ENCODE measurements at places on chromosomes 2 and 18.
A peak's percentile ranks its signal among the peaks of the same experiment; 100 is the strongest.

GRCh38 chr2:241563981-241564595 lies 5.5 kb downstream of the BOK start:
- DNase-seq, result no peak

- DNase-seq, result no peak
These were observed 10.7 kb upstream of the CHMP1B start for GRCh38 chr18:11840493-11840892.

GRCh38 chr2:42764901-42765300 lies 966 bp upstream of the OXER1 start:
- no peak for DNase-seq

GRCh38 chr2:47037678-47038077 lies 117.4 kb downstream of the STPG4 start:
- no peak for DNase-seq

DNA sequence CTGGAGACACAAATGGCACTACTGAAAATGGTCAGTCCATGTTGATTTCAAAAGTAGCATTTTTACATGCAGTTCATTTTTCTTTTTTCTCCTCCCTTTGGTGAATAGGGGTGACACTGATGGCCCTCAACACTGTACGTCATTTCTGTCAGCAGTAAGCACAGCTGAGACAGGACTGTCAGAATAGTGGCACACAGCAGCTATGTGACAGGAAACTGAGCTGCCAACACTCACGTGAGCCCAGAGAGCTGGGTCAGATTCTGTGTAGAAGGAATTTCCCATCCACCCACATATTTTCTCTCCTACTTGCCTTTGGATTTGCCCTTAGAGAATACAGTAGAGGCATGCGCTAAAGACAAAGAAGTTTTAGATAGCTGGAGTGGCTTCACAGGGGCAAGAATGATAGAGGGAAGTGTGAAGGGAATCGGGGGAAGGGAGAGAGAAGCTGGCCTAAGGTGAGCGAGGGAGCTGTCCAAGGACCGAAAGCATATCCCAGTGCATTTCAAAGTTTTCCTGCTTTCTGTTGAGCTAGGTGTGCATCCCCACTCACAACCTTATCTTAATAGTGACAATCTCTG lies 476.6 kb downstream of the CNTNAP5 start:
- DNase-seq, result no peak

GRCh38 chr2:9895669-9896590 lies 52.7 kb downstream of the TAF1B start:
- no peak for DNase-seq

DNA sequence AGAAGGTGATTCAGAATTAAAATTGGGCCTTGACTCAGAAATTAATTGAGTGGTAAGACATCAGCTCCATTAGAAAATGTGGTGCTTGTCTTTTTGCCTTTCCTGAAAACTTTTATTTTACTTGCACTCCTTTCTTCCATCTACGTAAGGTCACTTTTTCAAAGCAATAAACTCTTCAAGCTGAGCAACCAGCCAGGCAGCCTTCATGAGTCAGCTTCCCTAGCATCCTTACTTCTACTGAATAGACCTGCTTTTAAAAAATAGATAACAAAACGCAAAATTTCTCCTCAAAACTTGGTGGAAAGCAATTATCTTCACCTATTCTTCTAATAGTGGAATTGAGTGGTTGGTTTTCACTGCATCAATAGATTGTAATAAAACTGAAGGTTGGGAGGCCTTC lies 504.2 kb downstream of the ARHGAP15 start:
- DNase-seq, result no peak

DNA sequence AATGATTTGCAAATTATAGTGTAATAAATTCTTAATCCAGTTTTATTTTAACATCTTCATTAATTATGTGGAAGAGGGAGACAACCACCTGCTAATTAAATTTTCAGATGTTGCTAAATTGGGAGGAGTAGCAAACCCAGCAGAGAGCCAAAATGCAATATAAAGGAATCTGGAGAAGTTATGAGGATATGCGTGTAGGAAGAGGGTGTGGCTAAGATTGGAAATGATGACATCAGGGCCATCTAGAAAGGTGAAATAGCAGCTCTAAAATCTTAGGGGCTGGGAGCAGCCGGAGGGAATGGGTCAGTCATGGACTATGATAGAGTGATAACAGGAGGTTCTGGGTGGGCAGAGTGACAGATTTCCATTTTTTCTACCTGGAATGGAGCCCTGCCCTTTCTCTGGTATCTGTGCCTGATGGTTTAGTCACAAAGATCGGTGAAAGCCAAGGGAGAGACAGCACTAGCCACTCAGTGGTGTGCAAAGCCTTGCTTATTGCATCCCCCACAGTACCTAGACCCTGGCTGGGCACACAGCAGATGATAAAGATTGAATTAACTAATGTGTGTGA lies 379.2 kb upstream of the CELF4 start:
- no peak for DNase-seq

GRCh38 chr2:17547737-17548136 lies 7.2 kb downstream of the VSNL1 start:
- DNase-seq, result no peak

DNA sequence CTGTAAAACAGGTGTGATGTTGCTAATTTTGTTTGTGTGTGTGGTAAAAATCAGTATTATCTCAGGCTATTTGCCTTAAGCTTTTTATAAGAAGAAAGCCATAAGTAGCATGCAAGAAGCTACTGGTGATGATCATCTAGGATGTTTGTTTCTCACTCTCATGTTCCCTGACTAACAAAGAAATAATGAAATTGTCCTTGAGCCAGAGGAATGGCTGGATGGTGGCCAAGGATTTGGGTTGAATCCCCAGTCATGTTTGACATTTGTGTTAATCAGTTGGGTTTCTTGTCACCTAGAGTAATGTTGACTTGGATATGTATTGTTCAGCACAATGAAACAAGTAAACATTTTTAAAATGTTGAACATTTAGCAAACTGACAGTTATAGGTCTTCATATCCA lies 496.8 kb upstream of the ZEB2 start:
- DNase-seq, result no peak

- no peak for DNase-seq
These were observed 271.1 kb upstream of the RAB6C start for GRCh38 chr2:129708221-129708967.

DNA sequence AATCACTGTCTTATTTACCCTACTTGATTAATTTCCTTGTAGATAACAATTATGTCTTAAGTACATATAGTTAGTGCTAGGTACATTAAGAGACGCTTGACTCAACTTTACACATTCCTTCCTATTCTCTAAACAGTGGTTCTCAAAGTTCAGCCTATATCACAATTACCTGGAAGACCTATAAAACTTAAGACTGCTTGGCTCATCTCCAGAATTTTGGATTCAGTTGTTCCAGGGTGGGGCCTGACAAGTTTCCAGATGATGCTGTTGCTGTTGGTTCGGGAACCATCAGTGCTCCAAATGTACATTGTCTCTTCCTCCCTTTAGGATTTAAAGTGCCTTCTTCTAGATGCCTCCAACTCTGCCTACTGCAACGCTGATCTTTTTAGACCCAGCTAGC lies 4.0 kb downstream of the PPP3R1 start:
- no peak for DNase-seq

DNA sequence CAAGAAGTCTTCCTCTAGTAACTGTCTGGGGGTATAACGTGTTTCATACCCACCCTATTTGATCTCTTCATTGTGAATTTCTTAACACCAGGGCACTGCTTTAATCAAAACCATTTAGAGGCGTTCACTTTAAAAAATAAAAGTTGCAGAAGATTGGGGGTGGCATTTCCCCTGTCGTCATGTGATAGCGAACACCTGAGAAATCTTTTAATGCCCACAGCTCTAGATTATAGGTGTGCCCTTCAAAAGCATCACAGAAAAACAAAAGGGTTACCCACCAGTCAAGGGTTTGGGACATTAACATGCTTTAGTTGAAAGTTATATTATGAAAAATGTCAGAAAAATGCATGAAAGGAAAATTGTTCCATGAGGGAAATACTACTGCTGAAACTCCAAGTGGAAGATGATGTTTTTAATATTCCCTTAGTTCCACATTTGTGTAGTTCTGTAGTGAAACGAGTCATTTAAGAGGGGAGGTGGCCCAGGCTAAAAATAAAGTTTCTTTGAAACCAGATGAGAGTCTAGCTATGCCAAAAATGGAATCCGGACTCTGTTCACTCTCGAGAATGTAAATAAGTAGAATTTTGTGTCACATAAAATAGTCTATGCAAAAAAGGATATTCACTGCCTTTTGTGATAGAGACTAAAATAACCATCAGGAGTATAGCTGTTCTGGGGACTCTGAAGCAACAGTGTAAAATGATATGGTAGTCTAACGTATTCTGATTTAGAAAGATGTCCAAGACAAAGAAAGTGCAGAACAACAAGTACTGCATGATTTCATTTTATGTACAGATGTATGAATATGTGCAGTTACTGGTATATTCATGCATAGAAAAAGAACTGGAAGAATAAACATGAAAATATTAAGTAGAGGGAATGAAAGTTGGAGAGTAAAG lies 95.3 kb downstream of the TMEM247 start:
- DNase-seq, result no peak

DNA sequence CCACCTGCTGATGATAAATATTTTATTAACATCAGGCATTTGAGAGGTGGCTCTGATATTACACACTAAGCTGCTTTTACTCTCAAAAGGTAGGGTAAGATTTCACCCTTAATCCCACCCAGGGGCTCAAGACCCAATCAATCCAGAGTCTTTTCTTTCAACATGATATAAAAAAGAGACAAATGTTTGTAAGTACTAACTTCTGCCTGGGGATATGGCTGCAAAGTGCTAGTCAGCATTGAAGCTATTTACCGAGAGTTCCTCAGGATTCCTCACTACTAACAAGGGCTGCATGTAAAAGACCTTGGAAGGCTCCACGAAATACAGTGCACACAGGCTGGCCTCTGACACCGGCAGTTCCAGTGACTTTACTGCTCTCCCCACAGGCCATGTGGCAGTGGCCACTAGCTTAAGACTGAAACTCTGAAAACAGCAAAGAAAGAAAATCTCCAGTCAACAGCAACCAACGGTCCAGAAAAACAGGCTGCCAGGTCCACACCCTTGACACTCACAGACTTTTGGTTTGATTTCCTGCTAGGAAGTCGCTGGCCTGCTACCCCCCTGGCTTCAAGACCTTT lies 11.2 kb downstream of the MREG start:
- DNase-seq, result no peak

DNA sequence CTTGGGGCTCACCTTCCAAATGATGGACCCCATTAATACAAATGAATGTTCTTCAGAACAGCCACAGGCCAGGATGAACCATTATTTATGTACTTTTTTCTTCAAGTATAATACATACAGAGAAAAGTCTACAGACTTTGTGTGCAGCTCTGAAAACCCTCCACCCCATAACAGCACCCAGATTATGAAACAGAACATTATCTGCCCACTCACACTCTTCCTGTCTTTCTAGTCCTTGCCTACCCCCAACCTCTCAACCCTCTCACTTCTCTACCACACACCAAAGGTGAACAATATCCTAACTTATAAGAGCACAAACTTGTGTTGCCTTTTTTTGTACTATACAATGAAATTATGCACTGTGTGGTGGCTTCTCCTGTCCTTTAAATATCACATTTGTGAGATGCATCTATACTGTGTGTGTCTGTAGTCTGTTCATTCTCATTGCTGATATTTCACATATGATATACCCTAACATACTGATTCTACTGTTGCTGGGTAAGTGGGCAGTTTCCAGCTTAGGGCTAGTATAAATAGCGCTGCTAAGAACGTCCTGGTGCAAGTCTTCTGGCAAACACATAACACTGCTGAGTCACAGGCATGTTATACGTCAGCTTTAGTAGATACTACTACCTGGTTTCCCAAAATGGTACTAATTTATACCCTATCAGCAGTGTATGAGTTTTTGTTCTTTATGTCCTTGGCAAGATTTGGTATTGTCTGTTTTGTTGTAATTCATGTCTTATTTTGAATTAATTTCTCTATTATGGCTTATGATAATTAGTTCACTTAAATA lies 1.0 kb upstream of the NPHP1 start:
- DNase-seq, result no peak

DNA sequence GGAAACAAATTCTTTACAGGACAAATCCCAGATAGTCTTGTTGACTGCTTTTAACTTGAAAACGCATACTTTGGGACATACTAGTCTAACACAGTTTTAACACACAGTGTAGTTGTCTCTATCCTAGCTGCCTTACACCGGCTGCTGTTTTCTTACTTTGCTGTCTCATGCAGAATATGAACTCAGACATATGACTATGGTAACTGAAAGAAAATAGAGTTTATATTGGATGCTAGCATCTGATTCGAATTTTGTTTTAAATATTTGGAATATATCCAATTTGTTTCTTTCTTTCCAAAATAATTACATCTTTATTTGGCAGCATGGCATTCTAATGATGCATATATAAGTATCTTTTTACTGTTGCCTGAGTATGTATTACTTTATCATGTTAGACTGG lies 69.8 kb downstream of the ANKRD12 start:
- DNase-seq, result no peak

DNA sequence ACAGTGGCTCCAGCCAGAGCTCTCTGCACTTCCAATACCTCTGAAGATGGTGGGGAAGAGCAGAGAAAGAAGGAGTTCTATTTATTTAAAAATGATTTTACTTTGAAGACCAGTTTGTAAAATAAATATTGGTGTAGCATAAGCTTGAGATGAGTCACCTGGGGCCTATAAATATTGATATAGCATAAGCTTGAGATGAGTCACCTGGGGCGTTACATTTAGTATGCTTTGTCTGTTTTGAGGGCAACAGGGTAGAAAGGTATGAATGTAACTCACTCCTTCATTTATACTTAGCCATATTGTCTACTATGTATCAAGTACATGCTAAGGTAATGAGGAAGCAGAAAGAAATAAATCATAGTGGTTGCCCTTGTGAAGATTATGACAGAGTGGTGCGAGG lies 7.7 kb upstream of the SULT1C4 start:
- peak; percentile 24 for DNase-seq

Measured in HS-5 (cell line).